Spleen (tissue), 13 donors: ENCODE measurements at places on chromosomes 2 and 18.

DNA sequence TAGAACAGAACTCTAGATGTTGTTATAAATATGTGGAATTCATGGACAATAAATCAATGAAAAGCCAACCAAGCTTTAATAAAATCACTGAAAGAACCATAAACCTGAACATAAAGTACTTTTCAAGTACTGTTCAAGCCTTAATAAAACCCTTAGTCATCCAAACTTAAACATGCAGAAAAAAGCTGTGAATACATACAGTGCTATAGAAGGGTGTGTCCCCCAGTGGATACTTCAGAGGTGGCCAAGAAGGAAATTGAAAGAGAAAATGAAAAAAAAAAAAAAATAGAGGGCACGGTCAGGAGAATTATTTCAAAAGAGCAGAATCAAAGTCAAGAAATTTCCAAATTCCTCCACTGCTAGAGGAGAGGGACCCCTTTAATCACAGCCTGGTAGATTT, 141.1 kb downstream of the SP100 start:
- DNase-seq = no peak

DNA sequence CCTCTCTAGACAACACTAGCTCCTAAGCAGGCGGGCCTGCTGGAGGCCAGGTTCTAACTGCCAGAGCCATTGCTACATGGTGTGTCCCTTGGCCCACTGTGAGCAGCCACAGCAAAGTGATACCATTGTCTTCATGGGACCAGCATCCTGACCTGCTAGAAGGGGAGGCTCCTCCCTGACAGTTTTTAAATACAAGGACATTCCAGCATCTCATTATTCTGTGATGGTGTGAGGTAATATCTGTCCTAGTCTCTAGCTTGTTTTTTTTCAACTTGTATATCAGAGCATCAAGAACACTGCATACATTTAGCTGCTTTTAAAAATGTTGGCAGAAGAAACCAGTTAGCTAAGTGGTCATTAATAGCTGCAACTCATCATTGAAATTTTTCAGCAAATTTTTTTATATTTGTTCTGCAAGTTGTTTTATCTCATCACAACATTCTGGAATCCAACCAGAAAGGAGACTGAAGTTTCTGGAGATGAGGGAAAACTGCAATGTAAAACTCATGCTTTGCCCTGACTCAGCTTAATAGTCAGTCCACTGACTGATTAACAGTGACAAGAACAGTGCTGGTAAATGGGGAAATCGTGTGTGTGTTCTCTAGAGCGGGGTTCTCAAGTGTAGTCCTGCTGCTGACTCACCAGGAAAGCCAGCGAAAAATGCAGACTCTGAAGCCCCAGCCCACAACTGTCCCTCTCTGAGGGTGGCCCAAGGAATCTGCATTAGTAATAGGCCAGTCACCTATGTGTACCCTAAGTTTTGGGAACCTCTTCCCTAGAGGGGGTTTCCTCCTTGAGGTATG, 17.8 kb downstream of the MAPRE3 start:
- no peak for DNase-seq

- DNase-seq = no peak
These were observed 7.5 kb downstream of the MAP4K4 start for GRCh38 chr2:101704816-101705578.

DNA sequence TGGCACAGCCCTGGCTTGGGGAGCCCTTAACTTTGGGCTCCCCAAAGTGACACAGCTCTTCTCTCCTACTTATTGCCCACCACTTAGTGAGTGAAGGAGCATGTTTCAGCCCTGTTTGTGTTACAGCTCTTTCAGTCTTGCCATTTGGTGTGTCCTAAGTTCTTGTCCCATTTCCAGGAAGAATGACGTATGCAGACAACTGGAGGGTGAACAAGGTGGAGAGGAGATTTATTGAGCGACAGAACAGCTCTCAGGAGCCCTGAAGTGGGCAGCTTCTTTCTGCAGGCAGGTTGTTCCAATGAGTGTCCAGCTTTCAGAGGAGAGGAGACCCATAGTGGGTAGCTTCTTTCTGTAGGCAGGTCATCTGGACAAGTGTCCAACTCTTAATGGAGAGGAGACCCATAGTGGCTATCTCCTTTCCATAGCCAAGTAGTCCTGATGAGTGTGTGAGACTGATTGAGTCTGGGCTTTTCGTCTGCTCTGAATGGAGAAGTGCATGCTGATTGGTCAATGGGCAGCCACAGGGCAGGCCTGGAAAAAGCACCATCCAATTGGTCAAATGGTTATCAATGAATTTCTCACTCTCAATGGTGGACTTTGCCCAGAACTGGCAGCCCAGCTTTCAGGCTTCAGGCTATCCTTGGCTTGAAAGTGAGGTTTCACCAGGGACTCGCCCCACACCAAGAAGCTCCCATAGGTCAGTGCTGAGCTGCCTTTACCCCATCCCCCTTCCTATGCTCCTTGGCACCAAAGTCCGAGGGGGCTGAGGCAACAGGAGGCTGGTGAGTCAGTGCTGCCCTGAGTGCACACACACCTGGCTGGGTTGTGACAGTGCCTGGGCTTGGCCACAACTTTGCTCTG, 688.2 kb downstream of the NYAP2 start:
- no peak for DNase-seq

GRCh38 chr2:8550481-8550880, 131.4 kb upstream of the ID2 start:
- DNase-seq = peak; percentile 71

GRCh38 chr18:54165450-54165849, 59.0 kb downstream of the MBD2 start:
- no peak for DNase-seq

GRCh38 chr2:143949121-143949848, 570.6 kb downstream of the ZEB2 start:
- no peak for DNase-seq

DNA sequence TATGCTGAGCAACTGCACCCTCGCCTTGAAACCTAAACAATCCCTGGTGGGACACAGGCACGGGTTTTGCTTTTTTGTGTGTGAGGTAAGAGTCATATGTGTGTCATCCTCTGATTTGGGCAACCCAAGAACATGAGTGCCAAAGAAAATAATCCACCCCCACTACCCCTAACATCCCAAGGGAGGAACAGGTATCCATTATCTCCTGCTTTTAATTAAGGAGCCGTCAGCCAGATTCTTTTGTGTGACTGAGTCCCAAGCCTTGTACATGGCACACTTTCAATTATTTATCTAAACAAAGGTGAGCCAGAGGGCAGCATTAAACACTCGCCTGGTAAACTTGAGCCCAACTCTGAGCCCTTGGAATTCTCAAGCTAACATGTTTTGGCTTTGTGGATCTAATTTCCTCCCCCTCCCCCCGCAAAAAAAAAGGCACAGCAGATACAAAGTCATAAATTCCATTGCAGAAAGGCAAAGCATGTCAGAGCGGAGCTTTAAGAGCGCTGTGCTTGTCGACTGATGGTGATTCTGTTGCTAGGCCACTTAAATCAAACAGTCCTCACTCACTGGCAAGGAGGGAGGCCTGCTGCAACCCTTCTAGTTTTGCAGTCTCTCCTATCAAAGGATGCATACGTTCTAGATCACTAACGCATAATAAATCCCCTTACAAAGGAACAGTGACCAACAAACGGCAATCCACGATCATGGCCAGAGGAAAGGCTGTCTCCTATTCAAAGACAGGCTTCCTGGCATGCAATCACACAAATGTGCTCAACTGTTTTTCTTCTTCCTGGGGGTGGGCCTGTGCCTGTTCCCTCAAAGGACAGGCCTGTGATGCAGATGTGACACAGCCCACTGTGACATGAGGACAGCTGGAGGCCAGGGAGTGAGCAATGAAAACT, 143.5 kb upstream of the LMAN1 start:
- no peak for DNase-seq

GRCh38 chr18:52437161-52437560, 97.2 kb downstream of the DCC start:
- no peak for DNase-seq

GRCh38 chr2:241546771-241547498, 11.6 kb upstream of the BOK start:
- DNase-seq = peak; percentile 67

DNA sequence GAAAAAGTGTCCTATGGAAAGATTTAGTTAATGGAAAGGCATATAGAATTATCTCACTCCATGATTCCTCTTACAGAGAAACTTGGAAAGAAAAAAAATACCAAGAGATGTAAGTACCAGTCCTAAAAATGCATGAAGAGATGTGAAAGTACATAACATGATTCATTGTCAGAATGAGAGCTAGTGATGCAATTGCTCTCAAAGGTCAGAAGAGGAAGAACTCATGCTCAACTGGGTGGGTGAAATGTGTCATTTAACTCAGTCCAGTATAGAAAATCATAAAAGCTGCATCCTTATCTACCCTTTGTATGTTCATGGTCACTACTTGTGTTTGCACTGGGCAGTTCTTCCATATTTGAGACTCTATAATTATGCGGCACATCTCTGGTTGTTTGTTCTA, 300.0 kb upstream of the PIK3C3 start:
- no peak for DNase-seq

DNA sequence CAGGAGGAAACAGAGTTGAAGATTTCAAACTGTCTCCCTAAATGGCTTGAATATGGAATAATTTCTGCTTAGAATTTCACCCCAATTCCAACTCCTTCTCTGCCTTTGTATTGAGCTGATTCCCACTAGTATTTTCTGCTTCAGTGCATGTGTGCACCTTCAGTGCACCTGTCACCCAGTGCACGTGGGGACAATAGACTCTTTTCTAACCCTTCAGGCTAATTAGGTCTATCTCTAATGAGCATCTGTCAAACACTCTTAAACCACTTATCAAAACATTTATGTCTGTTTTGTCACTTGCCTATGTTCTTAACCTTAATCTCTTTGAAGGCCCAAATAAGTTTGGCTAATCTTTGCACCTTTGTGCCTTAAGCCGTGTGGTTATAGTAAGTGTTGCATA, 232.0 kb upstream of the NETO1 start:
- DNase-seq = no peak

DNA sequence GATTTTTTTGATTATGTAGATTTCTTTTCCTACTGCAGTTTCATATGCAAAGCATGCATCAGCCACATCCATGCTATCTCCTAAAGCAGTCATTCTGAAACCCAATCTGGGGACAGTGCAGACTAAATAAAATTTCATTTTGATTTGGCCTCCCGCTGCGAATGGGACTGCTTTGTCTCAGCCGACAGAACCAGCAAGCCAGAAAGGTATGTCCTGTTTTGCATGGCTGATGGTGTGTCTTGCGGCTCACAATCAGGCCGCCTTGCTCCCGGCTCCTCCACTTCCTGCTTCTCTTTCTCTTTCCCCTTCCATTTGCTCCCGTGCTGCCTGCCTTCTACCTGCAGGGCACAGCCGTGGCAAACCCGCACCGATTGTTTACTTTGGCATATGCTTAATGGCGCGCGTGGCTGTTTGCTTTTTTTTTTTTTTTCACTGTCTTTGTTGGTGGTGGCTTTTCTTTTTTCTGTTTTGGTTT, 419.6 kb upstream of the POU3F3 start:
- DNase-seq = no peak

- DNase-seq = no peak
These were observed 56.2 kb upstream of the CCDC85A start for GRCh38 chr2:56127463-56128152.

DNA sequence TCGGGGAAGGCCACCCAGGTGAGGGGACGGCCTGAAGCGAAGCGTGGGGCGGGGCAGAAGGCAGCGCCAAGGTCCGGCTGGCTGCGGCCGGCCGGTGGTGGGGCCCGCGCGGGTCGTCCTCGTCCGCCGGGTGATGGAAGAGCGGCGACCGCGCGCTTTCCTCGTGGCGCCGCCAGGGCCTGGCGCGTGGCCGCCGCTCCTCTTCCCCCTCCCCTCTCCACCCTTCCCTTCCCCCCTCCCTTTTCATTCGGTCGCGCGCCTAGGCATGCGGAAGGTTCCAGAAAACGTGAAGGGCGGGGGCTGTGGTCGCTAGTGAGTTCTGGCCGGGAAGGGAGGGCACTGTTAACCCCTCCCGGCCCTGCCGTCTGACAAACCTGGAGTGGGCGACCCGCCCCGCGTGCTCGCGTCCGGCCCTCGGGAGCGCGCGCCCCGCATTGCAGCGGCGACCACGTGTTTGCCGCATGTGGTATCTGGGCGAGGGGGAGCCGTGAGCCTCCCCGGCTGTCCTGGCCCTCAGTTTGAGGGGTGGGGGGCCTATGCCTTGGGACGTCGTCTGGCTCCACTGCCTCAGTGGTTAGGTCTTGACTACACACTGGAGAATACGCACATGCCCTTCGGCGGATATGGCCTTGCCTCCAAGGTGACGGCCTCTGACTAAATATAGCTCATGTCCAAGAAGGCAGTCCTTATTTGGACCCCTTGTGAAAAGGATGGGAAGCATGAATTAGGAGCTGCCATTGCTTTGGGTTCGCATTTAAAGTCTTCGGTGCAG, 579 bp downstream of the MAT2A start:
- peak; percentile 94 for DNase-seq

DNA sequence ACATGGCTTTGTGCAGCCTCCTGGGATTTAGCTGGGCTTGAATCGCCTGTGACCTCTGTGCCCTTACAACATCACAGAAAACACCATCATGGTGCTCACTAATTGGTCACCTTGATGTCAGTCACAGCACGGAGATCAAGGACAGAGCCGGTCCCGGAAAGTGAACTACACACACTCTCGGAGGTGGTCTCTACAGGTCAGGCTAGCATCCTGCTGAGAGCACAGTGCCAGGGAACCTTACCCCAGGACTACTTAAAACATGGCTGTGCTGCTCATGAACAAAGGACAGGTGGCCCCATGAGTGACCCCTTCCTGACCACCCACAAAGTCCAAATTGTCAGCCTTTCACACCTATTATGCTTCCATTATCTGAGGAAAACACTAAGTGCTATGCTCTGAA, 1782.1 kb upstream of the CELF4 start:
- DNase-seq = no peak

- no peak for DNase-seq
These were observed 369.4 kb downstream of the PARD3B start for GRCh38 chr2:204914708-204915107.

- DNase-seq = no peak
These were observed 127.4 kb downstream of the VAPA start for GRCh38 chr18:10041180-10041579.

GRCh38 chr2:57460396-57461276, 586.0 kb upstream of the VRK2 start:
- no peak for DNase-seq

DNA sequence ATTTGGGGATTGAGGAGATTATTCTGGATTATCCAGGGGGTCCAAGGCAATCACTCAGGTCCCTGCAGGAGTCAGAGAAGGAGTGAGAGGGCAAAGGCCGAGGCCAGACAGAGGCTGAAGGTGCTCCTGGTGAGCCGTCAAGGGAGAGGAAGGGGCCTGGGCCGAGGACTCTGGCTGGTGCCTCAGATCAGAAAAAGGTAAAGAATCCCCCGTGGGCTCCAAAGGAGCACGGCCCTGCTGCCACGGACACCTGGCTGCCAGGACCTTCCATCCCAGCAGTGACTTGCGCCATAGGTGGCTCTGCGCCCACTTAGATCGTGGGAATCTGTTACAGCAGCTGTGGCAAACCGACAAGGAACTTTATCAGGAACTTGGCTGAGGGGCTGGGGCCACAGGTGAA, 374.8 kb upstream of the MYT1L start:
- DNase-seq = peak; percentile 53
